ENCODE measurements at places on chromosomes 4 and X.
A peak's percentile ranks its signal among the peaks of the same experiment; 100 is the strongest.

DNA sequence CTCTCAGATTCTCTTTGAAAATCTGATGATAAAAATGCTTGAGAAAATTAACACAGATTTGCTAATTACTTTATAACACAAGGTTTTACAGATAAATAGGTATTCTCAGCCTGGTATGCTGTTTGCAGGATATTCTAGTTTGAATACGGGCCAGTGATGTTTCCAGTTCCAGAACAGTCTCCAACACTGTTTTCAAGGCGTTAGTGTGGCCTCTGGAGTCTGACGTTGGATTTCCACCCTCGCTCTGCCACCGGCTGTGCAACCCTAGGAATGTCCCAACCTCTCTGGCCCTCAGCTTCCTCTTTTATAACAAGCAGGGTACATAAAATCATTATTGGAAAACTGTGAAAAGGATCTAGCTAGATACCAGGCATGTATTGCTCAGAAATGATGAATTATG, 23.8 kb upstream of the CYP4V2 start:
- no peak for DNase-seq

- DNase-seq, result no peak
Measured at GRCh38 chr4:24278693-24279092, 305.7 kb downstream of the DHX15 start.

GRCh38 chrX:132692066-132692465, 203.2 kb upstream of the MBNL3 start:
- no peak for DNase-seq

DNA sequence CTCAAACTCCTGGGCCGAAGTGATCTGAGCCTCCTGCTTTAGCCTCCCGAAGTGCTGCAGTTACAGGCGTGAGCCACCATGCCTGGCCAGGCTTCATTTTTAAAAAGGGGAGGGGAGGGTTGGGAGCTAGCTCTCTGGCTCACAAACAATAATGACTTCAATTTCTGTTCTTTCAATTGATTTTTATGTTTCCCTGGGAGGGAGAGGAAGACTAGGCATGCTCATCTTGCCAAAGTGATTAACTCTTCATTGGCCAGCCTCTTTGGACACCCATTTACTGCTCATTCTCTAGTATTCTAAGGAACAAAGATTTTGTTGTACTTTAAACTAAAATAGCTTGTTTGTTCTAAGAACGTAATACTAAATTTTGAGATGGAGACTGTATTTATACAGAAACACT, 43.4 kb upstream of the TRIM2 start:
- DNase-seq, result no peak

DNA sequence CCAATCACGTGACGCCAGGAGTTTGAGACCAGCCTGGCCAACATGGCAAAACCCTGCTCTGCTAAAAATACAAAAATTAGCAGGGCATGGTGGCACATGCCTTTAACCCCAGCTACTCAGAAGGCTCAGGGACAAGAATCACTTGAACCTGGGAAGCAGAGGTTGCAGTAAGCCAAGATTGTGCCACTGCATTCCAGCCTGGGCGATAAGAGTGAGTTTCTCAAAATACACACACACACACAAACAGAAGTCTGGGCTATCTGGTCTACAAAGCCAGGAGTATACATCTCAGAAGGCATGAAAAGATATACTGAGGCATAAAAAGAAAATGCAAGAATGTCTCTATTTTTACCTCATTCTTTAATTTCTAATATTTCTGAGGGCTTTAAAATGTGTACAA, 11.3 kb downstream of the YTHDC1 start:
- DNase-seq, result no peak

GRCh38 chr4:144449611-144450010, 196.3 kb upstream of the HHIP start:
- DNase-seq, result no peak

- DNase-seq, result no peak
Measured at GRCh38 chrX:1589356-1590130, 1.9 kb upstream of the AKAP17A start.

DNA sequence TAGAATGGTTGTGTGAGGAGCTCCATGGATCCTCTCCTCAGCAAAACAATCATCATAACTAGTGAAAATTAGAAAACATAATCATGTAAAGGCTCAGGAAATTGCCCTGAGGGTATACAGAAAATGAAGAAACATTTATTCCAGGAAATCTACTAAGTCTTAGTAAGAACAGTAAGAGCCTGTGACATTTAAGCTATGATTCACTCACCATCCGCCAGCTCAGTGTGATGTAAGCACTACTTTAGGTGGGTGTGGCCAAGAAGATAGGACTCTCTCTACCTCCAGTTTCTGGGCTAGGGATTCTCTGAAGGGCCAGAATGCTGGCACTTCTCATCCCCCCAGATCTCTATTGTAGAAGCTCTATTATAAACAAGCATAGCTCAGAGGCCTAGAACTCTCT, 147.5 kb downstream of the DLG3 start:
- peak; percentile 14 for DNase-seq

- DNase-seq, result no peak
Measured at GRCh38 chrX:106692425-106693065, 34.0 kb upstream of the RNF128 start.

- peak; percentile 71 for DNase-seq
Measured at GRCh38 chrX:129984111-129984958, 1.9 kb downstream of the BCORL1 start.

- DNase-seq, result peak; percentile 35
Measured at GRCh38 chr4:122576261-122577188, 44.3 kb downstream of the IL21 start.

GRCh38 chr4:47598320-47598719, 113.2 kb downstream of the ATP10D start:
- no peak for DNase-seq

DNA sequence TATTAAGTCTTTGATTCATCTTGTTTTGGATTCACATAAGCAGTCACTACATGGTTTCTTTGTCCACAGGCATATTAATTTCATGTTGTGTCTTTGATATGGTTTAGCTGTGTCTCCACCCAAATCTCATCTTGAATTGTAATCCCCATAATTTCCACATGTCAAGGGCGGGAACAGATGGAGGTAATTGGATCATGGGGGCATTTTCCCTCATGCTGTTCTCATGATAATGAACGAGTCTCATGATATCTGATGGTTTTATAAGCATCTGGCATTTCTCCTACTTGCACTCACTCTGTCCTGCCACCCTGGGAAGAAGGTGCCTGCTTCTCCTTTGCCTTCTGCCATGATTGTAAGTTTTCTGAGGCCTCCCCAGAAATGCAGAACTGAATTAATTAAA, 1811.2 kb upstream of the PCDH10 start:
- no peak for DNase-seq

DNA sequence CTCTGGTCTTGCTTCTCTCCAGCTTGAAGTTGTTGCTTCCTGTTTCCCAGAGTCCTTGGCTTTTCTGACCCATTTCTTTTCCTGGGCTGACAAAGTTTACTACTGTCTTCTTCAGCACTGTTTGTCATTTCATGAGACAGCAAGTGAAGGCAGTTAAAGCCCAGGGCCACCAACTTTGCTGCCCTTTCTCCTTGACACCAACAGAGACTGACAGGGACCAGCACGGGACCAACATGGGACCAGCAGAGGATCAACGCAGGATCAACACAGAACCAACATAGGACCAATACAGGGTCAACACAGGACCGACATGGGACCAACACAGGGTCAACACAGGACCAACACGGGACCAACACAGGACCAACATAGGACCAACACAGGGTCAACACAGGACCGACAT, 34.9 kb downstream of the RNF212 start:
- DNase-seq, result no peak

DNA sequence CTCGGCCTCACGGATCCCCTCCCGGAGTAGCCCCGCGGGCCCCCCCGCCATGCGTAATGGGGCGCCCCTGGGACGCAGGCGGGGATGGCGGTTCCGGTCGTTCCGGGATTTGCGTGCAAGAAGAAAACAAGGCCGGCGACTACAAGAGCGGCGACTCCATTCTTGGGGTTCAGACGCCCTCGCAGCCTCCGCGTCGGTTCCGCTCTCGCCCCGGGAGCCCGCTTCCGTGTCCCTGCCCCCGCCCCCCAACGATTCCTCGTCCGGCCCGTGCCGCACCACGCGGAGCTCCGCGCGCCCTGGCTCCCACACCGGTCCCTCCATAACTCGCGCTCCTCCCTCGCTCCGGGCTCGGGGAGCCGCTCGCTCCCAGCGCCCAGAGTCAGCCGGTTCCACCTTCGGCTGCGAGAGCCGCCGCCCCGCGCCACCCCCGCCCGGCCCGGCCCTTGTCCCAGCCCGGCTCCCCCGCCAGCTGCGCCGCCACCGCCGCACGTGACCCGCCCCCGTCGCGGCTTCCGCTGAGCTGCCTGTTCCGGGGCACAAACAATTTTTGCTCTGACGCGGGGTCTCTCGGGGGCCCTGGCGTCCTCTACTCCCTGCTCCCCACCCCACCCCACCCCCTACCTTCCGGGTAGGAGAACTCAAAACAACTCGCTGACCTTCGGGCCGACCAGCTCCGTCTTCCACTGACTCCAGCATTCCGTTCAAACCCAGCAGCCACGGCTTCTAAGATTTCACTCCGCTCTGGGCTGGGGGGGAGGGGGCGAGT, 78.8 kb upstream of the BCOR start:
- peak; percentile 28 for DNase-seq

- DNase-seq, result peak; percentile 70
Measured at GRCh38 chr4:103008875-103009729, 10.4 kb downstream of the SLC9B1 start.

DNA sequence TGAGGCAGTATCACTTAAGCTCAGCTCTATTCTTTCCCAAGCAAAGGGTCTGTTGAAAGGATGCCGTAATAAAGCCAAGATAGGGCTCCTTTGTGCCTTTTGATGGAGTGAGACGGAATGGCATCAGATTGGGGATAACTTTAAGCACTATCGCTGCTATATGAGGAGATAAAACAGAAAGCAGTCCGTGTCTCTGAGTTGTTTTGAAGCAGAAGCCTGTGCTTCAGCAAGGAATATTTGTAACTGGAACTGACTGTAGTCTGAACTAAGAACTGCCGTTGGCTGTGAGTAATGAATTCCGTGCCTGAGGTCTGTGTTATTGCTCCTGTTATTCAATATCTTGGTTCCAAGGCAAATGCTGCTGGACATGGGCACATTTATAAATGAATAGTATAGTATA, 297.4 kb downstream of the ANKRD50 start:
- no peak for DNase-seq

DNA sequence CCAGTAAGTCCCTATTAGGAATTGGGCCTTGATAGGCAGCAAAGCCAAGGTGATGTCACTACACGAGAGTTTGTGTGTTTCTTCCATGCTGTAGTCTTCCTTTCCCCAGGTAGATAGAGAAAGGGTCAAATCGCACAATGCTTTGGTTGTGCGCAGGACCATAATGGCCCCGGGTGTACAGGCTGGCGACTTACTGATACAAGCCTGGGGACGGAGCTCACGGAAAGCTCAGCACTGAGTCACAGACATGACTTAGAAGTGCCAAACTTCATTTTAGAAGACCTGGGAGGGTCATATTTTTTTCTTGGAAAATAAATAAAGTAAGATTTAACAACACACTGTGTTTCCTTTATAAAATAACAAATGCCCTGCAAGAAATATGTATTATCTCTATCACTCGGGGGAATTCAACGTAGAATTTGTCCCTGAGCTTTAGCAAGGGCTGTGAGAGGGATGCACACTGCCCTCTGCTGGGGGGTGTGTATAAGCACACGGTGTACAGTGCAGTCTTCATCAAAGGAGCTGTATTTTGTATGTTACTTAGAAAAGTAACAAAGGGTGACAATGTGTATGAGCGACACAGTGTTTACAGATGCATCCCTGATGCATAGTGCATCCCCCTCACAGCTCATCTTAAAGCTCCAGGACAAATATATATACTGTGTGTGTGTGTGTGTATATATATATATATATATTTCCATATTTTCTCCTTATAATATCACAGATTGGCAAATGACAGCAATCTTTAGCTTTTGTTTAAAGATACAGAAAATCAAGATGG, 254.5 kb upstream of the VEGFC start:
- DNase-seq, result peak; percentile 78

DNA sequence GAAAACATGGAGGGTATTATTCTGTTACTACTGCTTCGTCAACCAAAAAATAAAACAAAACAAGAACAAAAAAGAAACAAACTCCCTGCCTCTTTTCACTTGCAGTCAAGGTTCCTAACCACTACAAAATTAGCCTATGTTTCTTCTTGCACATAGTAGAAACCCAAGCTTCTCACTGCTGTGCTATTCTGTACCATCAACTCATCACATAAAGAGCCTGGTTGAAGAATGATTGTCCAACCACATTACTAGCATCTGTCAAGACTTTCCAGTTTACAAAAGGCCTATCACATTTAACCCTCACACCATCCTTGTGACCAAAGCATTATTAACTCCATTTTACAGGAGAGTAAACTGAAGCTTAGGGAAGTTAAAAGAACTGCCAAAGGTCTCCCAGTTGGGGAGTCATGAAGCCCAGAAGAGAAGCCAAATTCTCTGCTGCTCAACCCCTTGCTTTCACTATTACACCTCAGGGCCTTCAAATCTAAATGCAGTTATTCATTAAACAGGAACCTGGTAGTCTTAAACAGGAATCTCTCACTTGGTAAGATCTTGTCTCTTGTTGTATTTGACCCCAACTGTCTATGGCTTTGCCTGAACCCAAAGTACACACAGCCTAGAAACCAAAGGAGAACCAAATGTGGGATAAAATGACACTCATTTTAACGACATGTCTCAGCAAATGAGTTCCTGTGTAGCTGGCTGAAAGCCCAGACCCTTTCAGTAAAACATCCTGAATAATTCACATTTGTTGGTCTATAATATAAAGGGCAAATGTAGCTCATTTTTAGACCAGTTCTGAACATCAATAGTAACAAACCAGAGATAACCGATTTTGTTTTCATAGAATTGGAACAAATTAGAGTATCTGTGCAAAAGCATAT, 8.6 kb downstream of the F9 start:
- DNase-seq, result no peak
